Activated naive CD8-positive, alpha-beta T cell treated with anti-CD3 and anti-CD28 coated beads for 36 hours (primary cell): ENCODE measurements at places on chromosomes 5 and 9.

GRCh38 chr9:15837079-15837679 lies 284.3 kb downstream of the CCDC171 start:
- DNase-seq = no peak

GRCh38 chr9:133058550-133059320 lies 3.0 kb upstream of the CEL start:
- DNase-seq = no peak

GRCh38 chr5:86865256-86865785 lies 247.6 kb downstream of the COX7C start:
- DNase-seq = no peak

DNA sequence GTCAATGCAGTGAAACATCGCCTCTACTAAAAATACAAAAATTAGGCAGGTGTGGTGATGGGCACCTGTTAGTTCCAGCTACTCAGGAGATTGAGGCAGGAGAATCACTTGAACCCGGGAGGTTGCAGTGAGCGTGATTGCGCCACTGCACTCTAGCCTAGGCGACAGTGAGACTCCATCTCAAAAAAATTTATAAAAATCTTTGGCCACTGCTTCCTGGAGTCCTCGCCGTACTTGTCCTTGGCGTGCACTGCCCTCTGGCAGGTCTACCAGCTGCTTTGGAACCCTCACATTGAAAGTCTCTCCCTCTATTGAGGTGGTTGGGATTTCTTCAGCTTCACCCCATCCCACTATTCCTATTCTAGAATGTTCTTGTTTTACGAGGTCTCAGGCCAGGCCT lies 25.0 kb downstream of the DYNC2I2 start:
- DNase-seq = no peak

DNA sequence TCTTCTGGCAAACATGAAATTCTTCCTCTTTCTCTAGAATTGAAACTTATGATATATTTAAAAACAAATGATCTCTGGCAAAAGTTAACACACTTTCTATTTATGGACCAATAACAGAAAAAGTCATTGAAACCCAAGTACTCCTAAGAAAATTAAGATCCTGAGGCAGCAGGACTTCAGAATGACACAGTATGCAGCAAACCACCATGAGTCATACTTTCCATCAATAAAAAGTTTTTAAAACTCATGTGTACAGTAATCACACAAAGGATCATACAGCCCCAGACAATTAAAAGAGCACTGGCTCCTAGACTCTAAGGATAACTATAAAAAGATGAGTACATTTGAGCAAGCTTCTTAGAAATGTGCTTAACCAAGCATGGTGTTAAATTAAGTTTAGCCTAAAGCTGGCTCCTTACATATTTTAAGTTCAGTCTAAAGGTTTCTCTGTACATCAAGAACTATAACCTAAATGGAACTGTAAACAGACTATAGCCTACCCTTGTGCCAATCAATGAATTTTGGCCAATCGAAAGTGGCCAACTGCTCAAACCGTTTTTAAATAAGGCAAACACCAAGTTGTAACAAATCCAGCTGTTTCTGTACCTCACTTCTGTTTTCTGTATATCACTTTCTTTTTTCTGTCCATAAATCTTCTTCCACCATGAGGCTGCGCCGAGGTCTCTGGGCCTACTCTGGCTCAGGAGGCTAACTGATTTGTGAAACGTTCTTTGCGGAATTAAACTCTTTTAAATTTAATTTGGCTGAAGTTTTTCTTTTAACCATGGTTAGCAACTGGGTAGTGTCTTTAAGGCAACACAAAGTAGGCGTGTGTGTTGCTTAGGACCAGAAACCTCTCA lies 232.1 kb upstream of the PIK3R1 start:
- DNase-seq = no peak

DNA sequence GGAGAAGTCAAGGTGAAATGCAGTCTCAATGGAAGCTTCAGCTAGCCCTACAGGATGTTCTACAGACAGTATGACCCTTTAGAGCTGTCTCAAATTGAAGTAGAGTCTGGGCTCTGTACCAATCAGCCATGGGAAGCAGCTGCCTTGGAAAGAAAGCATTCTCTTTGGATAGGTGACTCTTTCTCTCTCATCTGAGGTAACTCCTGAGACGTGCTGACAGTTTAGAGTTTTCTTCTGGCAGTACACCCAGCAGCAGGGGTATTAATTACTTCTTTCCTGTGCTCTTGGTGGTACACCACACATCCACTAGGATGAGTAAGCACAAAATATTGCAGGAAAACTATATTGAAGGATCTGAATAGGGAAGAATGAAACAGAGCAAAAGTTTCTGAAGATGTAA lies 329.6 kb upstream of the RGMB start:
- no peak for DNase-seq

DNA sequence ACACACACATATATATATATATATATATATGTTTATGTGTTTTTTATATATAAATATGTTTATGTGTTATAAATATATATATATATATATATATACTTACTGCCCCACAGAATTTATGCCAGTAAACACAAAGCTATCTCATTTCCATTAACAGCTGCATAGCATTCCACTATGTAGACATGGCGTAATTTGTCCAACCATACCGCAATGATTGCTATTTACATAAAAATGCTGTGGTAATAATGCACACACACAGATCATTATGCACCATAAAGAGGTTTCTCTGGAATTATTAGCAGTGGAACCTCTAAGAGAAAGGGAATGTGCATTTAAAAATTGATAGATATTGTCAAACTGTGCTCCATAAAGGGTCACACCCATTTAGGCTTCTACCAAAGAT lies 150.1 kb downstream of the CEP120 start:
- DNase-seq = no peak

- DNase-seq = no peak
Observed at GRCh38 chr5:113181409-113181808, 204.8 kb downstream of the DCP2 start.

DNA sequence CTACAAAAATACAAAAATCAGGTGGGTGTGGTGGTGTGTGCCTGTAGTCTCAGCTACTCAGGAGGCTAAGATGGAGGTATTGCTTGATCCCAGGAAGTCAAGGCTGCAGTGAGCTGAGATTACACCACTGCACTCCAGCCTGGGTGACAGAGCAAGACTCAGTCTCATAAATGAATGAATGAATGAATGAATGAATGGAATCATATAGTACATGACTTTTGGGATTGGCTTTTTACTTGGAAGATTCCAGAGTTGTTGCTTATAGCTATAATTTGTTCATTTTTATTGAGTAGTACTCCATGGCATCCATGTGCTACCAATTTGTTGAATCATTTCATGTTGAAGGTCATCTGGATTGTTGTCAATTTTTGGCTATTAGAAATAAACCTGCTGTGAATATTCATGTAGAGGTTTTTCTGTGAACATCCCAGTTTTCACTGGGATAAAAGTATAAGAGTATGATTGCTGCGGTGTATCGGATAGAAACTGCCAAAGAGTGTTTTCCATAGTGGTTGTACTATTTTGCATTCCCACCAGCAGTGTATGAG lies 19.9 kb downstream of the ERBIN start:
- DNase-seq = no peak

- DNase-seq = peak; percentile 71
Observed at GRCh38 chr9:4339357-4339756, 39.5 kb upstream of the GLIS3 start.

GRCh38 chr9:115300874-115301273 lies 182.9 kb upstream of the TNC start:
- DNase-seq = no peak

DNA sequence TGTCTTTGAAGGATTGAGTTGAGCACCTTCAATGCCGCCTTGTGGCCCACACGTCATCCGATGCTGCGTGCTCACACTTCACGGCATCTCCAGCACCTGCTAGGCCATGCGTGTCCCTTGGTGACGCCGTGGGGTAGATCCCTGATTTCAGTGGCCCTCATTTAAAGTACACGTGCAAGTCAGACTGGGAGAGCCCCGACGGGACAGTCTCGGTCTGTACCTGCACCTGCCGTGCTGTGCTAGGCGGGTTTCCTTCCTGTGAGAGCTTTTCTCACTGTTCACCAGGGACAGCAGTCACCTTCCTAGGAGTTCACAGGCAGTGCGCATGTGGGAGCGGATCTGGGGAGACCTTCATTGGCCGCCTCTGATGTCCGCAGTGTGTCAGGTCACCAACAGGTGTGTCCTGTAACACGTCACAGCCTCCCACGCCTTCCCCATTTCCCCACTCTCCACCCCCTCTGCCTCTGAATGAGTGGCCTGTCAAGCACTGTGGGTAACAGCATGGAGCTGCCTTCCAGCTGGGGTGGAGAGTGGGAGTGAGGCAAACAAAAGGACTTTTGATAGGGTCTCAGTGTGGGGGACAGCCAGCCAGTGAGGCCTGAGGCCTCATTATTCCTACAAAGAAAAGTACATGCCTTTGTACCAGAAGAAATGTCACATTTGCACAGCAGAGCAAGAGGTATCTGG lies 236.4 kb downstream of the FANCC start:
- no peak for DNase-seq

DNA sequence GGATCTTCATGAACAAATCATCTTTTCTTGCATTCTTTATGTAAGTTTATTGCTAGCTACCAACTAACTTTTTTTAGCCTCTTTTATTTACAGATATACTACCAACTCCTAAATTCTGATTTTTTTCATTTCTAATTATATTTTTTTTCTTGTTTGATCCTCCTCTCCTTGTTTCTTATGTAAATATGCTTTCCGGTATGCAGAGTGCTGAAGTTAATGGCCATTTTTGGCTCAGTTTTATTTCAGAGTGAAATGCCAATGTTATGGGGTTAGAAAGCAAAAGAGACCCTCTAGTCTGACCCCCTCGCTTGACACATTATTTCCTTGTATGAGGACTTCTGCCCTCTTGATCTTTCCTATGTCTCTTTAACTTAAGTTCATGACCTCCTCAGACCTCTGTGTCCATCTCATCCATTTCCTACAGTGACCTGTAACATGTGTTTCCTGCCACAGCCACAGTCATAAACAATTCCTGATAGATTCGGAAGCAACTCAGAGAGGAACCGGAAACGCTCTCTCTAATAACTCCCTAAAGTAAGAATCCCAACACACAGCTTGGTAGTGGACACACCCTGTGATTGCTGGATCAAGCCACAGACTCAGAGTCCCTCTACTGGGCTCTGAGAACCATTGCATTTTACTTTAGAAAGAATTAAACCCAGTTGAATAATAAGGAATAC lies 42.9 kb upstream of the AFAP1L1 start:
- DNase-seq = no peak

GRCh38 chr9:101457003-101457402 lies 21.4 kb upstream of the ALDOB start:
- DNase-seq = no peak

DNA sequence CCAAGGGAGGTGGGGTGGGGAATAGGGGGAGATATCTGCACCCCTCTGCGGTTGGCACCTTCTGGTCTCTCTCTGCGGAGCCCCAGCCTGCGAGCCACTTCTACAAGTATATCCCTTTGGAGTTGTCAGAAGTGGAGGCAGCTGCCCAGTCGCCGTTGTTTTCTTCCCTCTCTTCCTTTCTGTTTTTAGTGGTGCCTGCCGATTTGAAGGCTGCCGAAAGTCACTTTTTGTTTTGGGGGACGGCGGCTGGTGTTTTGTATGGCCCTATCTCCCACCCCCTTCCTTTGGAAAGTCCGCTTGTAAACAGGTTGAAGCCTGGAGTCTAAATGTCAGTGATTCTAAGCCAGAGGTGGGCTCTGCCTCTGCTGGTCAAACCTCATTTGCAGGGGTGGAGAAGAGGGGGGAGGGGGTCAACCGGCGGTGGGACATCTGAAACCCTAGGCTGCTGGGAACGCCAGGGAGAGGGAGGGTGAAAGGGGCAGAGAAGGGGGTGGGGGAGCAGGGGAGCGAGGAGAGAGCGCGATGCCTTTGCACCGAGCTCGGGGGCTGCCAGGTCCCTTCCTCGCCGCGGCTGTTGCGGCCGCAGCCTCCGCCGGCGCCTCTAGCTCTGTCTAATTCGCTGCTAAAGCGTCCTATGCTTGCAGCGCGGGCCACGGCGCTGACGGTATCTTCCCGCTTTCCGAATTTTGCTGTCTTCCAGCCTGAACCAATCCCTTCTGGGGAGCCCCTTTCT lies at the start of gene FGF10:
Gene FGF10 (minus strand): TSS at position 331 of the 733 bp plus-strand sequence. CDS start 738 bp downstream, outside the sequence.
- no peak for DNase-seq

GRCh38 chr5:93589152-93589828 lies 6.3 kb downstream of the NR2F1 start:
- no peak for DNase-seq

DNA sequence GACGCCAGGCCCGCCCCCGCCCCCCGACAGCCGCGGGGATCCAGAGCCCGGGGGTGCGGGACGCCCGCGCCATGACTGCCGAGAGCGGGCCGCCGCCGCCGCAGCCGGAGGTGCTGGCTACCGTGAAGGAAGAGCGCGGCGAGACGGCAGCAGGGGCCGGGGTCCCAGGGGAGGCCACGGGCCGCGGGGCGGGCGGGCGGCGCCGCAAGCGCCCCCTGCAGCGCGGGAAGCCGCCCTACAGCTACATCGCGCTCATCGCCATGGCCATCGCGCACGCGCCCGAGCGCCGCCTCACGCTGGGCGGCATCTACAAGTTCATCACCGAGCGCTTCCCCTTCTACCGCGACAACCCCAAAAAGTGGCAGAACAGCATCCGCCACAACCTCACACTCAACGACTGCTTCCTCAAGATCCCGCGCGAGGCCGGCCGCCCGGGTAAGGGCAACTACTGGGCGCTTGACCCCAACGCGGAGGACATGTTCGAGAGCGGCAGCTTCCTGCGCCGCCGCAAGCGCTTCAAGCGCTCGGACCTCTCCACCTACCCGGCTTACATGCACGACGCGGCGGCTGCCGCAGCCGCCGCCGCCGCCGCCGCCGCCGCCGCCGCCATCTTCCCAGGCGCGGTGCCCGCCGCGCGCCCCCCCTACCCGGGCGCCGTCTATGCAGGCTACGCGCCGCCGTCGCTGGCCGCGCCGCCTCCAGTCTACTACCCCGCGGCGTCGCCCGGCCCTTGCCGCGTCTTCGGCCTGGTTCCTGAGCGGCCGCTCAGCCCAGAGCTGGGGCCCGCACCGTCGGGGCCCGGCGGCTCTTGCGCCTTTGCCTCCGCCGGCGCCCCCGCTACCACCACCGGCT lies 1.0 kb downstream of the FOXE1 start:
- peak; percentile 71 for DNase-seq

GRCh38 chr9:101626295-101626694 lies 31.5 kb upstream of the PPP3R2 start:
- DNase-seq = no peak

- DNase-seq = no peak
Observed at GRCh38 chr5:38753141-38753540, 92.7 kb upstream of the OSMR start.

GRCh38 chr5:55030676-55031369 lies 6.8 kb downstream of the GZMK start:
- DNase-seq = no peak

GRCh38 chr5:87900419-87900818 lies 368.2 kb downstream of the TMEM161B start:
- DNase-seq = no peak

DNA sequence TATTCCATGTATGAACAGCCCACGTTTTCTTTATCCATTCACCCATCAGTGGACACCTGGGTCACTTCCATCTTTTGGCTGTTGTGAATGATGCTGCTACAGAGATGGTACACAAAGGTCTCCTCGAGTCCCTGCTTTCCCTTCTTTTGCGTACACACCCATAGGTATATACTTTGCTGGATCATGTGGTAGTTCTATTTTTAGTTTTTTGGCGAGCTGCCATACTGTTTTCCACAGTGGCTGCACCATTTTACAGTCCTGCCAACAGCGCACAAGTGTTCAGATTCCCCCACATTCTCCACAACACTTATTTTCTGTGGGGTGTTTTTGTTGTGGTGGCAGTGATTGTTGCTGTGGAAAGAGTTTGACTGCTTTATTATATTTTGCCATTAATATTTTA lies 16.2 kb downstream of the RAPGEF1 start:
- DNase-seq = no peak
